Esophagus squamous epithelium (tissue), 5 donors: ENCODE measurements at places on chromosomes 6 and 20. TPM values are rescaled to one million over a fixed set of nuclear protein-coding genes. Genes with fewer than 3 reads are reported as not detected.

DNA sequence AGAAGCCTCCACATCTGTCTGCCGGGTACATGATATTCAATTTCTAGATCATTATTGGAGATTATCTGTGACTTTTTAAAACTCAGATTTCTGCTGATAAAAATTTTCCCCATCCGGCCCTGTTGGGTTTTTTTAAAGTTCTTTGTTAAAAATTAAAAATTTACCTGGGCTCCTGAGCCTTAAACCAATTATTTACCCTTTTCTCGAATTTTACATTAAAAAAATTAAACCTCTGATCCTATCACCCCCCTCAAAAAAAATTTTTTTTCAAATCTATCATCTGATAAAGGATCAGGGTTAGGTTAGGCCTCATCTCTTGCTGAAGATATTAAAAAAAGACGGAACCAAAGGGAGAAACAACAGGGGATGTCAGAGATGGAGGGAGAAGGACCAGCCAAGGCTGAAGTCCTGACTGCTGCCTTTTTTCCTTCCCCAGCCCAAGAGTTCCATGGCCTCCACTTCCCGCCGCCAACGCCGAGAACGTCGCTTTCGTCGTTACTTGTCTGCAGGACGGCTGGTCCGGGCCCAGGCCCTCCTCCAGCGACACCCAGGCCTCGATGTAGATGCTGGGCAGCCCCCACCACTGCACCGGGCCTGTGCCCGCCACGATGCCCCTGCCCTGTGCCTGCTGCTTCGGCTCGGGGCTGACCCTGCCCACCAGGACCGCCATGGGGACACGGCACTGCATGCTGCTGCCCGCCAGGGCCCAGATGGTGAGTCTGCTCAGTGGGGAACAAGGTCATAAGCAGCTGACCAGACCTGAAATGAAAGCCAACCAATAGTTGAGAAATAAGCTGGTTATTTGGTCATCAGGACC lies 527 bp downstream of the NFKBIL1 start:
- DNase-seq: no peak
- peak overlapping the region; percentile 91 for H3K27ac ChIP-seq
- peak overlapping the region; percentile 67 for H3K4me3 ChIP-seq
- peaks cover 13% of the 10 kb centered on the region for H3K4me1 ChIP-seq

DNA sequence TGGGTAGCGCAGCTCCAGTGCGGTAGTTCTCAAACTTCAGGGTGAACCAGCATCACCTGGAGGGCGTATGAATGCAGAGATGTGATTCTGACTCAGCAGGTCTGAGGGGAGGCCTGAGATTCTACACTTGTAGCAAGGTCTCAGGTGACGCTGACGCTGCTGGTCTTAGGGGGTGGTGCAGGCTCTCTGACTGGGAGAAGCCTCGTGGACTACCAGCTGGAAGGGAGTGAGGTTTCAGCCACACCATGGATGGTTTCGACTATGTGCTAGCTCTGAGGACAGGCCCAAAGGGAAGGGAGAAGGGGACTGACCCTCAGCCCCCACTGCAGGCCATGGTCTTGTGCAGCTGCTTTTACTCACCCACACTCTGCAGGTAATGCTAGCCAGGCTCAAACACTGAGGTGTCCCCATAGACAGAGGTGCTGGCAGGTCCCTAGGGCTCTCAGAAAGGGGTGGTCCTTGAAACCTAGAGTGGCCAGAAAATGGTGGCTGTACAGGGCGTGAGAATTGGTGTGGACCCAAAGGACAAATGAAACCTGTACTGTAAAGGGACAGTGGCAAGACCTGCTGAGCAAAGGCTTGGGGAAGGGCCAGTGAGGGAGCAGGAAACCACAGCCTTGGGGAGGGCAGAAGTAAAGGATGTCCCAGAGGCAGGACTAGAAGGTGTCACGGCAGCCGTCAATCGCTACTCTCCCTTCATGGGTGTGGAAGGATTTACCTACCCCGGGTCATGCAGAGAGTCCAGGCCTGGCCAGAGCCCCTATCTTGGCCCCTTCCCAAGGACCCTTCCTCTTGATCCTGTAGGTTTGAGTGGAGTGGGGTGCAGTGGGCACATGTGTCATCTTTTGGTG lies 52.7 kb downstream of the EBF4 start:
- no peak overlapping the region for H3K4me3 ChIP-seq
- H3K36me3 ChIP-seq: no peaks in the 10 kb centered on the region
- H3K27ac ChIP-seq: no peak overlapping the region
- DNase-seq: no peak

PI16 gene
- 8.4 TPM for total RNA-seq

- H3K36me3 ChIP-seq: no peaks in the 10 kb centered on the region
- H3K27me3 ChIP-seq: no peaks in the 10 kb centered on the region
- H3K27ac ChIP-seq: no peak overlapping the region
Observed at GRCh38 chr6:46773201-46773855, 19.9 kb upstream of the MEP1A start.

GRCh38 chr6:28235912-28236452 lies 10.9 kb downstream of the ZSCAN9 start:
- peaks cover 44% of the 10 kb centered on the region for H3K36me3 ChIP-seq
- no peak overlapping the region for H3K4me3 ChIP-seq
- H3K27me3 ChIP-seq: no peaks in the 10 kb centered on the region
- no peak for DNase-seq

PTK6 gene
- 52.6 TPM for total RNA-seq

KIF13A gene
- total RNA-seq: 34.5 TPM

- no peak overlapping the region for H3K4me3 ChIP-seq
- no peak overlapping the region for H3K27ac ChIP-seq
- peaks cover 34% of the 10 kb centered on the region for H3K4me1 ChIP-seq
- no peaks in the 10 kb centered on the region for H3K27me3 ChIP-seq
Observed at GRCh38 chr20:37378785-37379598, 33.1 kb downstream of the SRC start.

GRCh38 chr20:61694682-61695081 lies 371.0 kb downstream of the TAF4 start:
- no peaks in the 10 kb centered on the region for H3K36me3 ChIP-seq
- H3K4me3 ChIP-seq: no peak overlapping the region
- H3K4me1 ChIP-seq: no peaks in the 10 kb centered on the region
- peaks cover 37% of the 10 kb centered on the region for H3K27me3 ChIP-seq
- DNase-seq: no peak

TRIM15 gene
- not detected for total RNA-seq
